ENCODE measurements at places on chromosomes 12 and 14.

GRCh38 chr14:91252871-91253794, 8.6 kb upstream of the GPR68 start:
- DNase-seq, result no peak

DNA sequence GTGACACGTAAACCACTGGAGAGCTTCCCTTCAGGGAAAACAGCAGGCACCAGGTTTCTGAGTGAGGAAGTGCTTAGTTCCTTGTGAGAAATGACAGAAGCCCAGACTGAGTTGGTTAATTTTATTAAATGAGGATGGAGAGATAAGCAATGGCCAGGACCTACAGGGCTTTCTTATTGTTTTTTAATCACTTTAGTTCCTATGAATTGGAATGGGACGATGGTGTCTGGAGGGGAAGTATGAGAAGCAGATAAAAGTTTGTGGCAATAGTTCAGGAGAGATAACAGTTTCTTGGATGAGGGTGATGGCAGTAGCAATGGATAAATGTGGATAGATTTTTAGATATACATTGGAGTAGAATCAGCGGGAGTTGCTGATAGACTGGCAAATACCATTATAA, 86.5 kb upstream of the PTPRR start:
- no peak for DNase-seq

DNA sequence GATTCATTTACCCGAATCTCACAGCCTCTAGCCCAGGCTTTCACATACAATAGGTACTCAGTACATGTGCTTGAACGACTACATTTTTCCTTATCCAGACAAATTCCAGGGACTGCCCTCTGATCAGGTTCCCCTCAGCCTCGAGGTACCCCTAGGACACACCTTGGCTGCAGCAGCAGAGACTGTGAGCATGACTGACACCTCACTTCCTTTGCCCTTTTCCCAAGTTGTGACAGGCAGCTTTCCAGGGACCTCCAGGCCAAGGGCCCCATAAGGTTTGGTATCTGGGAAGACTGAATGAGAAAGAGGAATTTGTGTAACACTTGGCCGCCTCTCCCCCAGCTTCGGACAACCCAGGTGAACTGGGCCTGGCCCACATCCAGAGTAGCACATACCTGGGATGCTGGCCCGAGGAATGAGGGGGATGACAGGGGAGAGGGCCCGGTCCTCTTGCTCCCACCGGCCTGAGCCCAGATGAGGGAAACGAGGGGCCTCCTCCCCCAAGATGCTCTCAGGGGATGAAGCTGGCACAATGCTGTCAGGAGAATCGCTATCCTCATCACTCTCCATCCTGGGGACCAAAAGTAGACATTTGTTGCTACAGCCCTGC, 10.2 kb upstream of the PRKAG1 start:
- DNase-seq, result no peak

- no peak for DNase-seq
Observed at GRCh38 chr12:128761379-128761790, 62.4 kb downstream of the SLC15A4 start.

GRCh38 chr12:508795-509194, 49.1 kb downstream of the B4GALNT3 start:
- DNase-seq, result no peak

All from anterior cingulate cortex (tissue), 58 donors.